NK-92 treated with Interleukin-12 subunit alpha and Interleukin-12 subunit beta, amount 100 ng/mL, for 24 hours (cell line): ENCODE measurements at places on chromosomes 7 and 10.

DNA sequence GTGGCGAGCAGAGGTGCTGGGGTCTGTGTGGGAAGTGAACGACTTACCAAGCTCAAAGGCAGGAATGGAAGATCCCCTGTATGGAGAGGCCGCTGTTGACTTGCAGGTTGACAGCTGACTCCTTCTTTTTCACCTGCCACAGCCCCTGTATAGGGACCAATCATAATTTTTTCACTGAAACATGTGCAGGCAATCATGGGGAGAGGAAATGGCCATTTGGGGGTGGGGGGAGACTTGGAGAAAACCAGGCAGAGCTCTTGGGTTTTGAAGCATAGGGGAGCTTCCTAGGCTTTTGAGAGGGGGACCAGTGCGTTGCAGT is 101.4 kb downstream of the WDR37 start:
- DNase-seq: no peak

DNA sequence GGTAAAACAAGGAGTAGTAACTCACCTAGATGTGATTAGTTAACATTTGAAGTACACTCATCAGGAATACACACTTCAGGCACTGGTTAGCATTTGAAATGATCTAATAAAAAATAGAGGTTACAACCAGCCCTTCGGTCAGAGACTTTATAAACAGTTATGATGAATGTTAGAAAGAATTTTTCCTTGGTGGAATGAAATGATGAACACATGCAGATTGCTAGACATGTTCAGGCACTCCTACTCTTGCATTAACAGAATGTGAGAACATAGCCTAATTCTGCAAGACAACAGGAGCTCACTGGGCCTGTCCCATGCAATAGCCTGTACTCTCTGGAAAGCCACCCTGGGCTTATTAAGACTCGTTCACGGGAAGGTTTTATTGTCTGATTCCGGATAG is 47.3 kb upstream of the TECTB start:
- DNase-seq: no peak

GRCh38 chr7:75591467-75592255 is 99.5 kb downstream of the SPDYE5 start:
- DNase-seq: no peak

GRCh38 chr7:36796850-36797536 is 72.7 kb upstream of the AOAH start:
- DNase-seq: no peak

DNA sequence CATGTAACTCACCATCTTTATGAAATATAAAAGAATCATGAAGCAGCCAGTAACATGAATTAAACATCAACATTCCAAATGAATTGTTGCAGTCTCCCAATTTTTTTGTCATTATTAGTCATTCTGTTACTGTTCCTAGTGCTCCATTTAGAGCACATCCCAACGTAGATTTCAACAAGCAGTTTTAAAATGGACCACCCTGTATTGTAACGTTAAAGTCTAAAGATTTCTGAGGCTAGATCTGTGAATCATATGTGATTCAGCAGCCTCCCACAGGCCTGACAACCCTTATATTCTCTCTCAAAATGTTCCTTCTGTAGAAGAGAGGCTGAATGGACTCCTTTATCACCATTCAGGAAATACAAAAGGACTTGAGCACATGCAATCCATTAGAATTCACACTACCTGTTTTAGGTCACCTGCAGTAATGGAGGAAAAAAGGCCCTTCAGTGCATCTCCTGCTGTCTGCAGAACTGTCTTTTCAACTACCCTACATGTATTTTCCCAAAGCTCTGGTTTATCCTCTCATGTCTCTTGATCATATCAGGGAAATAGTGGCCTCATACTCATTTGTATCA is 81.4 kb downstream of the CACNA2D1 start:
- no peak for DNase-seq

DNA sequence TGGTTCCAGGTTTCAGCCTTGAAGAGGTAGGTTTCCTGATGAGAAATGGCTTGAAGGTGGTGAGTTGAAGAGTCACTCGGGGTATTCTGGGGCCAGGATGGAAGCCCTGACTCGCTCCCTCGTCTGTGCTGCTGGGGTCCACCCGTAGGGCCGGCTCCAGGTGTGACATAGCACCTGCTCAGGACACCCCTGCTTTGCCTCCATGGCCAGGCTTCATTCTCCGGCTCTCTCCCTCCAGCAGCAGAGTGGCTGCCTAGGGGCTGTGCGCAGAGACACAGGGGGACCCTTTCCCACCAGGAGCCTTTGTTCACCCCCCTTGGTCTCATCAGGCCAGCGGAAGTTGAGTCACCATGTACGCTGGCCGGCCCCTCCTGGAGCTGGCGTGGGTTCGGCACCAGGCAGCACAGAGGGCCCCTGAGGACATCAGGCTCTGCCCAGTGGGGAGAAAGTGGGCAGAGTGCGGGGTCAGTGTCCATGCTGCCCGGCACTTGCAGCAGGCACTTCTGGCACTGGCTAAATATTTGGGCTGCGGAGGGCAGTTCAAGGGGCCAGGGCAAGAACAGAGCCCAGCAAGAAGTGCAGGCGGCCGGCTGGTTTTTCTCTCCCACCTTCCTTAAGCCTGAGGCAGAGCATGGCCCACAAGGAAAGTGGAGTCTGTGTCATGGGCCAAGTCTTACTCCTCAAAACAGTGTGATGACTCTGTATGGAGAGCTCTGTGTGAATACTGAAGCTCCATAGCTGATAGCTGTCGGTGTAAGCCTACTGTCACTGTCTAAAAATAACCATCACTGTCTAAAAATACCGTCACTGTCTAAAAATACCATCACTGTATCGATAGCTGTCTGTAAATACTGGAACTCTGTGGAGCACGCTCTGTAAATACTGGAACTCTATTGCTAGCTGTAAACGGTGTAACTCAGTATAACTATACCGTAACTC is 3.7 kb upstream of the PRKAR1B start:
- no peak for DNase-seq

- DNase-seq: no peak
Measured at GRCh38 chr10:19966751-19967150, 150.5 kb downstream of the PLXDC2 start.

GRCh38 chr7:46004965-46005364 is 83.9 kb upstream of the IGFBP3 start:
- DNase-seq: no peak

DNA sequence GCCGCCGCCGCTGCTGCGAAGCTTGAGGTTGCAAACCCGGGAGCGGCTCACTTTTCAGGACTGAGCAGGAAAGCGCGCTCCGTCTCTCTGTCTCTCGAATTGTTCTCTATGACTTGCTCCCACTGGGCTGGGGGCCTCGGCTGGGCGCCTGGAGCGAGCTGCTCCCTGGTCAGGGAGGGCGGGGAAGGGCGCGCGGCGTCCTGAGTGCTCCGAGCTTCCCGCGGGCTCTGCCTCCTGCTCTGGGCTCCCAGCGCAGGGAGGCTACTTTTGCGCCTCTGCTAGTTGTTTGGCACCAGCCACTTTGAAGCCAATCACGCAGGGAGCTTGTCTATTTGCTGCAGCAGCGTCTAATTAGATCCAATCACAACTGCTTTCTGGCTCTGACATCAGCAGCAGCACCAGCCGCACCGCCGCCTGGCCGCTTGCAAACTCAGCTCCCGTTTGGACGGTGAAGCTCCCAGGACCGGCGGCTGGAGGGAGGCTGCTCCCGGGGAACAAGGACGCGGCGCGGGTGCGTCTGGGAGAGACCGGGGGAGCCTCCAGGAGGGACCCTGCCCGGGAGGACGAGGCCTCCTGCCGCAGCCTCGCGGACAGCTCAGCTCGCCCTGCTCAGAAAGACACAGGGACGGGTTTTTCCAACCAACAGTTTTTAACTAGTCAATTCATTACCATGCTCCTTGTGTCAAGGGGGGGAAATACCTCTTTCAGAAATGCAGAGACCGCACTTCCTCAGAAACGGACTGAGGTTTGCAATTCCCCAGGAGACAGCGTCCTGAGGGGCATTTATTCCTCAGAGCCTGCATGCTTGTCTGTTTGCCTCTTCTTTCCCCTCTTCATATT is at the start of gene ADARB2:
TSS of gene ADARB2 (minus strand) at position 304 of the 840 bp plus-strand sequence.
- no peak for DNase-seq

- peak; percentile 35 for DNase-seq
Measured at GRCh38 chr10:100508691-100509150, 10.9 kb downstream of the SEC31B start.

GRCh38 chr10:113869789-113870188 is 15.3 kb downstream of the NHLRC2 start:
- no peak for DNase-seq

DNA sequence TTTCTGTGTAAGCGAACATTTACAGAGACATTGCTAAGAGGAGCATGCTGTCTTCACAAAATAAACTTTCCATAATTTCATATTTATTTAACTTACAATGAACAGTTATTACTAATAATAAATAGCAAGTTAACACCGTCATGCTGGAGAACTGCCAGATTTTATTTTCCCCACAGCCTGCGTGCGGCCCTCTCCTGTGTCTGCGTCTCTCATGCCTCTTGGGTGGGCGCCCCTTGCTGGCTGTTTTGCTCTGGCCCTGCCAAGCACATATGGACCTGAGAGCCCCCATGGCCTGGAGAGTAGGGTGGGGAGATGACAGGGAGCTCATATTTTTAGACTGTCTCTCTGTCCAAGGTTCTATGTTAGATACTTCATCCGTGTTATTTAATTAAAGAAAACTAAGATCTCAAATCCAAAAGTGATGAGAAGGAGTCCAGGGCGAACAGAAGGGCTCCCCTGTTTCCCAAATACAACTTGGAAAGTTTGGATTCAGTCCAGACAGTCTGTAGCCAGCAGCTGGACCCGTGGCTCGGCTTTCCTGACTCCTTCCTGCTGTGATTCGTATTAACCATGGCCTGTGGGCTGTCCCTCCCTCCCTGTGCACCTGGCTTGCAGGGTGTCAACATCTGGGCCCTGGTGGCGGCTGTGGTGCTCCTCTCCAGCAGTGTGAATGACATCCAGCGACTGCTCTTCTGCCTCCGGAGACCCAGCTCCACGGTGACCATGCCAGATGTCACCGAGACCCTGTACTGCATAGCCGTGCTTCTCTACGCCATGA is 20.5 kb downstream of the FBH1 start:
- no peak for DNase-seq

DNA sequence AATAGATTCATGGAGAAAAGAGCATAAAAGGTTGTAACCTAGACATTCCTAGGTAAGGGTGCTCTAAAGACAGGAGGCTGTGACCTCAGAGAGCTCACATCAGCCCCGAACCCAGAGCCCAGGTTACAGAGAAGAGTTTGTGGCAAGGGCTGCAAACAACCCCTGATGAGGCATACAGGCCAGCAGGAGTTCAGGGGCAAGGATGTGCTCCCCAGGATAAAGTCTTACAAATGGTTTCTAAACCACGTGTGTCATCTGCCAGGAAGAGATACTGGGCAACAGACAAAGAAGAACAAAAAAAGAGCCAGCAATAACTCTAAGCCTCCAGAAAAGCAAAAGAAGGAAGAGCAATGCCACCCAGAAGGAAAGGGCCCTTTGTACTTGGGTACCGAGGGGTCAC is 27.7 kb downstream of the NCAPG2 start:
- no peak for DNase-seq

DNA sequence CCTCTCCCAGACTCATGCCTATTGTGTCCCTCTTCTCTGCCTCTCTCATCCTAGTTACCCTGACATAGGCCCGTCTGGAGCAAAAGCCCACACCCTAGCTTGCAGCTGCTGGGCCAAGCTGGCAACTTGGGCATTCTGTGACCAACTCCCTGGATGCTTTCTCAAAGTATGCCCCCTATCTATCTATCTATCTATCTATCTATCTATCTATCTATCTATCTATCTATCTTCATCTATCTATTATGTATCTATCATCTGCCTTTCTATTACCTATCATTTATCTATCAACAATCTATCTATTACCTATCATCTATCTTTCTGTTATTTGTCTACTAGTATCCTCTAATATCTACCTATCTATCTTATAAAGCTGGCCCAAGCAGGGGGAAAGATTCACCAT is 45.4 kb upstream of the COL13A1 start:
- DNase-seq: no peak

GRCh38 chr10:86964061-86964846 is 4.0 kb upstream of the ADIRF start:
- no peak for DNase-seq

GRCh38 chr10:75857269-75857846 is 425.9 kb downstream of the LRMDA start:
- no peak for DNase-seq

- no peak for DNase-seq
Measured at GRCh38 chr7:106778656-106779250, 86.3 kb upstream of the PIK3CG start.

DNA sequence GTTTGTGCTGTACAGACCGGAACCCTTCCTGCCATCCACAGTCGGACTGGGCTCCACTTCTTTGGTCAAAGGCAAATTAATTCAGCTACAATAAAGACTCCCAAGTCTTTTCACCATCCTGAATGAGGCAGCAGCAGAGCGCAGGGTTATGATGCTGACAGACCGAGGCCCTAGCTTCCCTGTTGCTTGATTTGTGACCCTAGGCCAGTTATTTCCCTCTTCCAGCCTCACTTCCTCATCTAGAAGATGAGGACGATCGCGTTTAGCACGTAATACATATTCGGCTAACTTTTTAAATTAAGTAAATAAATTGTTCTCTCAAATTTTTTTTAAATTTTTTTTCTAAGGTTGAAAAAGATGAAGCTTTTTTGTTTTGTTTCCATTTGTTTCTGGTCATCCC is 18.1 kb downstream of the ADRB1 start:
- DNase-seq: no peak

- no peak for DNase-seq
Measured at GRCh38 chr7:147033641-147034040, 917.0 kb downstream of the CNTNAP2 start.

GRCh38 chr10:133267293-133267692 is 9.4 kb downstream of the ADAM8 start:
- DNase-seq: no peak

DNA sequence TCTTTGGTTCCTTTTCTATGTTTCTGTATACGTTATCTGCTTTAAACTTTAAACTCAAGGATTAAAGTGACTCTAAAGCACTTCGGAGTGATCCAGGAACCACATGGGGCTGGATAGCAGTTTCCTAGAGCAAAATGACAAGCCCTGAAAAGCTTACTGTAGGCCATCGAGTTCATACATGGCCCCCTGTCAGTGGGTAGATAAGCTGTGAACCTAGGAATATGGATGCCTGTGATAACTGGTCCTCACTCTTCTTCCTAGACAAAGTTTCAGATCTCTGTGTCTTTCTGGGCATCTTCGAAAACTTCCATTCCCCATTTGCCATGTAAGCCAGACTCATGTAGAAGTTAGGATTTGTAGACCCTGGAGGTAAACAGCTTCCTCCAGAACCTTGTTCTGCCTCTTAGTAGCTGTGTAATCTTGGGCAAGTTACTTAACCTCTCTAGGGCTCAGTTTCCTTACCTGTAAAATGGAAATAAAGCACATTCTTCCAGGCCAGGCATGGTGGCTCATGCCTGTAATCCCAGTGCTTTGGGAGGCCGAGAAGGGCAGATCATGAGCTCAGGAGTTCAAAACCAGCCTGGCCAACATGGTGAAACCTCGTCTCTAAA is 49.3 kb upstream of the KMT2E start:
- DNase-seq: no peak

GRCh38 chr10:26624006-26624405 is 73.5 kb upstream of the PDSS1 start:
- DNase-seq: no peak
